ENCODE measurements at places on chromosomes 2 and 18. TPM values are rescaled to one million over a fixed set of nuclear protein-coding genes. Genes with fewer than 3 reads are reported as not detected.

DNA sequence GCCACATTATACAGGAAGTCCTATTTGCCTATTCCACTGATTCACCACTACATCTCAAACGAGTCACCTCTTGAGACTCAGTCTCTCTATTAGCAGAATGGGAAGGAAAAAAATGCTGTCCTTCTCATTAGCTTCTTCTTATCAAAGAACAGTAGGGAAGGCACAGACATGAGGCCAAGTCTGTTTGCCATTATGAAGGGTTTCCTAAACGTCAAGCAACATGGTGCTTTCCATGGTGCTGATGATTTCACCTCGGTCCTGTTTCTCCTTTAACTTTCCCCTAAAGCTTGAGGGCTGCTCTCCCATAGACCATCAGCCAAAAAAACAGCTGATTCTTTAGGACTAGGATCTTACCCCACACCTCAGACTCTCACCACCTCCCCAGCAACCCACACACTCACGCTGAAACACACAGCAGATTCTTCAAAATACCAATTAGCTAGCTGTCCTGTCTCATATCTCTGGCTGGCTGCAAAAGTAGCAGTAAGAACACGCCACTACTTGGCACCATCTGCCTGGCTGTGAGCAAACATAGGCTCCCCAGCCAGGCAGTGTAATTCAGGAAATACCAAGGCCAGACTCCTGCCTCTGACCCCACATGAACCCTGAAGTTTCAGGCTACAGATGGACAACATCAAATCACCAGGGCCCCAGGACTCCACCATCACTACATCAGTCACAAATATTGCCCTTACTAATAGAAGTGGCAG lies 30.5 kb downstream of the GALNT14 start:
- DNase-seq: no peak

Gene PFN4
- polyA plus RNA-seq: 2.9 TPM

GRCh38 chr18:61528961-61529360 lies 195.7 kb downstream of the CDH20 start:
- DNase-seq: peak; percentile 8

Gene CSRNP3
- polyA plus RNA-seq: 15.4 TPM

DNA sequence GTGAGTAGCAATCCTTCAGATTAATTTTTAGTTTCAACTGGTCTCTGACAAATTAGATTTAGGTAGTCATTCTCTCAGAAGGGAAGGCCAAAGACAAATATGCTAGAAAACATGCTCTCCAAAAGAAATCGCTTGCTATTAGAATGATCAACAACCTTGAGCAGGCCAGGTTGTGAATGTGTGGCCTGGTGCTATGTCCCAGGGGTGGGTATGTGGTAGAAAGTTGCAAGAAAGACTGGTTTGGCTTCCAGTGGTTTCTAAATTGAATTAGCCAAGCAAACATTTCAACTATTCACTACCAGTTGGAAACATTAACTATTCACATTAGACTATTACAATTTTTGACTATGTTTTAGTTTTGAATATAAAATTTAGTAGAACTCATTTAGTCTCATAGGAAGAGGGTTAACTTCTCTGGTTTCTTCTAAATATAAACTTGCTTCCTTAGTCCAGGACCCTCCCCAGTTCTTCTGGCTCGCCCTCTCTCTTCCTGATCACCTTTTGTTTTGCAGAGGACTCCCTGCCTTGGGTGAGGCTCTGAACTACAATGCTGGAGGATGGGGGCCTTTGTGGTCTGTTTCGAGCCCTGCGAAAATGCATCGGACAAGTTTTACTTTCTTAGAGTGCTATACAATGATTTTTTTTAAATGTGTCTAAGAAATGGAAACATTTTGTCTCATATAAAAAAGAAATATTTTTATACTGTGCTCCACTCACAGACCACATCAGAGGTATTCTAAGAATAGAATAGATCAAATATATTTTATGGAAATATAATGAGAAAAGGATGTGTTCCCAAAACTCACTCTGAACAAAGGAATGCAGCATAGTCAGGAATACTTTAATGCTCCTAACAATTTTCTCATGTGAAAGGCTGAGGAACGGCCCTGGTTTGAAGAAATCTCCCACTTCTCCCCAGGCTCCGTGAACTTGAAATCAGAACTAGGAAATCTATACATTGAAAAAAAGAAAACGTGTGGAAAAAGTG lies 375.0 kb upstream of the ZEB2 start:
- no peak for DNase-seq

- DNase-seq: peak; percentile 42
Observed at GRCh38 chr18:68035774-68036522, 519.4 kb upstream of the DSEL start.

Gene SERPINB10
- polyA plus RNA-seq: 0.26 TPM

- no peak for DNase-seq
Observed at GRCh38 chr18:2706903-2707302, 51.4 kb downstream of the SMCHD1 start.

Gene MRPL19
- polyA plus RNA-seq: 76.9 TPM

Gene ABCA12
- polyA plus RNA-seq: 0.08 TPM

DNA sequence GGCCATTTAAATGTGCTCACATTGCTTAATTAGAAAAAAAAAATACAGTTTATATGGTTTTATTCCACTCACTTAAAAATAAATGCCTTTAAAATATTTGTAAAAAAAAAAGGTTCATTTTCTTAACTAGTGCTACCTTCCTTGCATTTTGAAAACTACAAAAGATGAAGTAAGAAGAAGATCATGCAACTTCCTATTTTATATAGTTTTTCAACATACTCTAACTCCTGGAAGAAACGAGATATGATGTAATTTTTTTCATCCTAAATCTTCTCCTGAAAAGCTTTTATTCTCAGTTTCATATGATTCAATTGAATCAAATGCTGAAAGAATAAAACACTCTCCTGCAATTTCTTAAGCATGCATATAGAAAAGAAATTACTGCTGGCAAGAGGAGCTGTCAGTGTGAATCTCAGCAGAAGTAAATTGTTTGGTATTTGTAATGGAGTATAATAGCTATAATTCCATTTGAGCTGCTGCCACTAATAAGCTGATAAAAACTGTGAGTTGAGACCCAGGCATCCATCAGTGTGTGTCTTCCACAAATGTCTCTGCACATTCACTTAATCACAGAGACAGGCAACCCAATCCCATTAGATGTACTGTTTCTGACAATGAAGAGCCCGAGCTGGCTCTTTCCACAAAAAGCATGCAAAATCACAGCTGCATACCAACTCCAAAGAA lies 3.7 kb downstream of the FTCDNL1 start:
- no peak for DNase-seq

Gene NDC80
- polyA plus RNA-seq: 27.6 TPM

- DNase-seq: no peak
Observed at GRCh38 chr18:78871618-78872017, 108.0 kb upstream of the SALL3 start.

Gene UGT1A8
- not detected for polyA plus RNA-seq

Gene RTP5
- polyA plus RNA-seq: not detected

Gene MATN3
- polyA plus RNA-seq: 3.7 TPM

- no peak for DNase-seq
Observed at GRCh38 chr2:72685638-72686213, 140.1 kb downstream of the EXOC6B start.

Gene ACTG2
- 1.6 TPM for polyA plus RNA-seq

GRCh38 chr2:140249821-140250220 lies 1469.6 kb upstream of the NXPH2 start:
- DNase-seq: no peak

- DNase-seq: no peak
Observed at GRCh38 chr18:58808349-58808748, 56.3 kb upstream of the ZNF532 start.

DNA sequence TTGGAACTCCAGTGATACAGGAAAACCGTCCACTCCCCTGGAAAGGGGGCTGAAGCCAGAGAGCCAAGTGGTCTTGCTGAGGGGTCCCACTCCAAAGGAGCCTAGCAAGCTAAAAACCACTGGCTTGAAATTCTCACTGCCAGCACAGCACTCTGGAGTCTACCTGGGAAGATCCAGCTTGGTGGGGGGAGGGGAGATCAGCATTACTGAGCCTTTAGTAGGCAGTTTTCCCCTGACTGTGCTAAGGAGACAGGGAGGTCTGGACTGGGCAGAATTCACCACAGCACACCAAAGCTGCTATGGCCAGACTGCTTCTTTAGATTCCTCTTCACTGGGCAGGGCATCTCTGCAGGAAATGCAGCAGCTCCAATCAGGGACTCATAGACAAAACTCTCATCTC lies 510.7 kb upstream of the LRRTM1 start:
- DNase-seq: no peak

GRCh38 chr2:230631470-230631869 lies 81.2 kb upstream of the CAB39 start:
- no peak for DNase-seq

DNA sequence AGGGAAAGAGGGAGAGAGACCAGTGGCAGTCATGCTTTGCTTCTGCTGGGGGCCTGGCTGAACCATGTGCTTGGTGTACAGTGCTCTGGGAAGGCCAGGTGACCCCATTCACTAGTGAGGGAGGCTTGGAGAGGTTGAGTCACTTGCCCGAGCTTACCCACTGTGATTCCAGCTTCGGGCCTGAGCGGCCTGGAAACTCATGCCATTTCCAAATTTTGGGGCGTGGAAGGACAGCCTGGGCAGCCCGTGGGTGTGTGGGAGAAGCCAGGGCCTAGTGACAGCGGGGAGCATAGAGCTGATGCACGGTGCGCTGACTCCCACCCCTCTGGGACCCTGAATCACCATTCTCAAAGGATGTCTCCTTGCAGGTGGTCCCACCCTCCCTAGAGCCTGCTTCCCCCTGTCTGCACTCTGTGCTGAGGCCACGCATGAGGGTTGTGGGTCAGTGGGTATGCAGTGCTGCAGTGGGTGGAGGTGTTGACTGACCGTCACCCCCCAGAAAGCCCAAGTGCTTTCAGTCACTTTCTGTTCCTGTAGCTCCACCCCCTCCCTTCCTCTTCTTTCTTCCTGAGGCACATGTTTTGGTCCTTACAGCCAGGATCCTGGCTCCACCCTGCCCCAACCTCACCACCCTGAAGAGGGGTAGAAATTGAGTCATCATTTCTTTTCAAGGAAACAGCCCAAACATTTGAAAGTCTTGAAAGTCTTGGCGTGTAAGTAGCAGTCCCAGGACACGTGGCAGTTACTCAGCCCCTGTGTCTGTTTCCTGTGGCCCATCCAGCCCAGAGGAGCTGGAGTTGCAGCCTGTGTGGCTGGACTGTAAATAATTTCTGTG lies 69.3 kb upstream of the MCFD2 start:
- no peak for DNase-seq

- DNase-seq: no peak
Observed at GRCh38 chr2:64595397-64596176, 58.1 kb downstream of the SERTAD2 start.

Gene CERKL
- polyA plus RNA-seq: 16.9 TPM

- DNase-seq: no peak
Observed at GRCh38 chr2:21281384-21281783, 157.6 kb downstream of the TDRD15 start.

DNA sequence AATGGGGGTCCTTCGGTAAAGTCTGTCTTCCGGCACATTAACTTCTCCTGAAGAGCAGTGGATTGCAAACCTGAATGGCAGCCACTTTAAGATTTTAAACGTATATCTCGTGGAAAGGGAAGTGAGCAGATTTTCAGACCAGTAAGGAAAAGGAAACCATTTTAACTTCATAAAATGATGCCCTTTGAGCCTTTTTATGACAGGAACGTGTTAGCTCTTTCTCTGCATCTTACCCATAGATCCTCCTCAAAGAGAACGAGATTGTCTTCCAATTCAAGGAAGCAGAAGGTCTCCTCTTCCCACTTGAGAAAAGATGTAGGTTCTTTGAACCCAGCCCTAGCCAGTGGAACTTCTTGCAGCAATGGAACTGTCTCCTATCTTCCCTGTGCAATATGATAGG lies 35.6 kb downstream of the HK2 start:
- no peak for DNase-seq

Gene DNAJC5G
- polyA plus RNA-seq: 1.7 TPM

GRCh38 chr2:240813231-240813921 lies 6.6 kb downstream of the KIF1A start:
- DNase-seq: no peak

- DNase-seq: peak; percentile 65
Observed at GRCh38 chr2:8676191-8676920, 5.5 kb upstream of the ID2 start.

Gene OR6B3
- not detected for polyA plus RNA-seq

DNA sequence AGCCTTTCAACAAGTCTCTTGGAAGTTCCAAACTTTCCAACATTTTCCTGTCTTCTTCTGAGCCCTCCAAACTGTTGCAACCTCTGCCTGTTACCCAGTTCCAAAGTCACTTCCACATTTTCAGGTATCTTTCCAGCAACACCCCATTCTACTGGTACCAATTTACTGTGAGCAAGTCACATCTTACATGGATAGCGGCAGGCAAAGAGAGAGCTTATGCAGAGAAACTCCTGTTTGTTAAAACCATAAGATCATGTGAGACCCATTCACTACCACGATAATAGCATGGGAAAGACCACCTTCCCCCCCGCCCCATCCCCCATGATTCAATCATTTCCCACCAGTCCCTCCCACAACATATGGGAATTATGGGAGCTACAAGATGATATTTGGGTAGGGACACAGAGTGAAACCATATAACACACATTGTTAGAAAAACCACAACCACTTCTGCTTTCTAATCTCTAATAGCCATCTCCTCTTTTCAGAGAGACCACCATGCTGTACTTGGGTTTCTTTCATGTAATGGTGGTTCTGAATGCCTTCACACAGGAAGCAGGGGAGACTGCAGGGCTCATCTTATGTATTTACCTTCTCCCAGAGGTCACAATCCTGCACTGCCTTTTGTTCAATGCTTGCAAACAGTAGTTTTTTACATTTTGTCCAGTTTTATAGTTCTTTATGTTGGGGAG lies 46.0 kb upstream of the CALCRL start:
- no peak for DNase-seq

DNA sequence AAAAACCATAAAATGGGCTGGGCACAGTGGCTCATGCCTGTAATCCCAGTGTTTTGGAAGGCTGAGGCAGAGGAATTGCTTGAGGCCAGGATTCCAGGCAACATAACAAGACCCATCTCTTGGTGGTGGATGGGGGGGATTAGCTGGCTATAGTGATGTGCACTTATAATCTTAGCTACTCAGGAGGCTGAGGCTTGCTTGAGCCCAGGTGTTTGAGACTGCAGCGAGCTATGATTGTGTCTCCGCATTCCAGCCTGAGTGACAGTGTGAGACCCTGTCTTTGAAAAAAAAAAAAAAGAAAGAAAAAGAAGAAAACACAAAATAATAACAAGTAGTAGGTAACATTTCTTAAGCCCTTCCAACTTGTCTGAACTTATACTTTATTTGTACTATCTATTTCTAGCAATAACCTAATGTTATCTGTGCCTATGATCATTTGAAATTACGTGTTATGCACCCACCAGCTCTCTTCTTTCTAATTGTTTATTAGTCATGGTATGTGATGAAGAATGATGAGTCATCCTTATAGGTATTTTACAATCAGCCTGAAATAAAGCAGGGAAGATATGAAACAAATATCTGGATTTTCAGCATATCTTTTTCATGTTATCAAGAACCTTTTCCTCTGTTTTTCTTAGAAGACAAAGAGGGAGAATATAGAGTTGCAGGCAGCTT lies 129.3 kb upstream of the UNC80 start:
- DNase-seq: no peak

All from left renal pelvis (tissue), 4 donors.